Right atrium auricular region (tissue), 2 donors: ENCODE measurements at places on chromosomes 13 and 19. TPM values are rescaled to one million over a fixed set of nuclear protein-coding genes. Genes with fewer than 3 reads are reported as not detected.

Gene CNN1
- total RNA-seq: 93.3 TPM

Gene GFY
- not detected for total RNA-seq

Gene MTUS2
- 142 TPM for total RNA-seq

Gene CD33
- total RNA-seq: 2.3 TPM

Gene ZNF700
- total RNA-seq: 4.4 TPM

Gene IQCN
- total RNA-seq: 0.52 TPM

Gene ATP4A
- not detected for total RNA-seq

Gene LPAR2
- total RNA-seq: 3.1 TPM

Gene SPTBN4
- 5.5 TPM for total RNA-seq

Gene HIPK4
- 1.0 TPM for total RNA-seq

Gene TNNT1
- 46.5 TPM for total RNA-seq

Gene ZNF98
- total RNA-seq: 0.24 TPM

Gene KRTDAP
- not detected for total RNA-seq

Gene LHB
- total RNA-seq: not detected

Gene SLAIN1
- 21.9 TPM for total RNA-seq

- no peak for DNase-seq
Measured at GRCh38 chr19:15372470-15372869, 7.1 kb downstream of the AKAP8 start.

- no peak for DNase-seq
Measured at GRCh38 chr19:4499855-4500254, 18.4 kb downstream of the PLIN4 start.

- DNase-seq: no peak
Measured at GRCh38 chr13:102589301-102589822, 7.4 kb upstream of the TPP2 start.

DNA sequence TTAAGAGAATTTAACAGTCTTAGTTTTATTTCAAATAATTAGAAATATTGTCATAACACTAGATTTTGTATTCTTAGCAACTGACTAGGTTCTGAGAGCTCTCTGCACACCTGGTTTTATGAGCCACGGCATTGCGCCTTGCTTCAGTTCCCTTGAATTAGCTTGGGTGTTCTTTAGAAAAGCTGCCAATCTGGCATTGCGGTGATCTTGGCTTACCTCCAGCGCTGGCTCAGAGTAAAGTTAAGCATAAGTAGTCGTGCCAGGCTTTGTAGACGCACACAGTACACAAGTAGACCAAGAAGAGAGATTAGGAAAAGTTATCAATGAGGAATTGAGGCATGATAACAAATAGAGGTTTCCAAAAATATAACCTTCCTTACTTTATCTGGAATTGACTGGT, 45.7 kb downstream of the TPP2 start:
- DNase-seq: peak; percentile 62

DNA sequence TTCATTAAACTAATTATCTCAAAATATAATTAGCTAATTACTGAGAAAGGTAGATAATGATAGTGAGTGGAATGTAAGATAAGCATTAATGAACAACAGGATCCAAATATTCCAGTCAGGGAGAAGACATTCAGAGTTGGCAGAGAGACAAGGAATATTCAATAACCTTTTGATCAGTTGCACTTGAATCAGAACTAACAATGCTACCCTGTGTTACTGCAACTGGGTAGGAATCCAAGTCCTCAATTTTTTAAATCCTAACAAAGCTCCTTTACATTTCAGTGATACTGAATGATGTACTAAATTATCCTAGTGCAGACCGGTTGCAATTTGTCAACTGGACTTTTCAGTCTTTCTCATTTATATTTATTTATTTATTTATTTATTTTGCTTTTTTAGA, 107.1 kb upstream of the MIR17HG start:
- DNase-seq: no peak

- no peak for DNase-seq
Measured at GRCh38 chr13:29465741-29466293, 129.7 kb downstream of the SLC7A1 start.

- no peak for DNase-seq
Measured at GRCh38 chr13:49499889-49500660, 4.3 kb downstream of the PHF11 start.

DNA sequence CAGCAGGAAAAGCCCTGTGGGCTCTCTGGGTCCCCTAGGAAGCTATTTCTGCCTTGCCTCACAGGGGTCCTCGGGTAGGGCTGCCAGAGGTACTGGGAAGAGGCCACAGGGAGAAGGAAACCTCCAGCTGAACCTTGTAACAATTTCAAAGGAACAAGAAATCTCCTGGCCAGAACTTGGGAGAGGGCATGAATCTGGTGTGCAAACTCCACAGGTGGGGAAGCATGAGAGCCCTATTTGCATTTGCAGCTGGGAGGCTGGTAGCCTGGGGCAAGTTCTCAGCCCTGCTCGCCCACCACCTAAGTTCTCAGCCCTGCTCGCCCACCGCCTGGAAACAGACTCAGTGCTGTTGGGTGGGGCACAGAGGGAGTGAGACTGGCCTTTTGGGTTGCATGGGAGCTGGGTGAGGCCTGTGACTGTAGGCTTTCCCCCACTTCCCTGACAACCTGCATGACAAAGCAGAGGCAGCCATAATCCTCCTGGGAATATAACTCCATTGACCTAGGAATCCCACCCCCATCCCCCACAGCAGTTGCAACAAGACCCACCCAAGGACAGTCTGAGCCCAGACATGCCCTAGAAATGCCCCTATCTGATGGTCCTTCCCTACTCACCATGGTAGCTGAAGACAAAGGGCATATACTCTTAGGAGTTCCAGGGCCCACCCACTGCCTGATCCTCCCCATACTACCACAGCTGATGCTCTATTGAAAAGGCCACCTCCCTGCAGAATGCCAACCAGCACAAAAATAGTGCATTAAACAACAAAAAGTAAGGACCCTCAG, 11.7 kb downstream of the UGGT2 start:
- DNase-seq: no peak

GRCh38 chr13:42039457-42039945, 8.9 kb upstream of the DGKH start:
- no peak for DNase-seq

- no peak for DNase-seq
Measured at GRCh38 chr13:31674051-31674450, 65.3 kb upstream of the RXFP2 start.

DNA sequence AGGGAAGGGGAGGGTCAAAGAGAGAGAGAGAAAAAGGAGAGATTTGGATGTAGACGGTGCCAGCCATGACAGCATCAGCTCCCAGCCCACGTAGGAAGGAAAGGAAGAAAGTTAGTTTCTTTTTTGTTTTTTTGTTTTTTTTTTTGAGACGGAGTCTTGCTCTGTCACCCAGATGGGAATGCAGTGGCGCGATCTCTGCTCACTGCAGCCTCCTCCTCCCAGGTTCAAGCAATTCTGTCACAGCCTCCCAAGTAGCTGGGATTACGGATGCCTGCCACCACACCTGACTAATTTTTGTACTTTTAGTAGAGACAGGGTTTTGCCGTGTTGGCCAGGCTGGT, 27.6 kb downstream of the ELL start:
- no peak for DNase-seq

DNA sequence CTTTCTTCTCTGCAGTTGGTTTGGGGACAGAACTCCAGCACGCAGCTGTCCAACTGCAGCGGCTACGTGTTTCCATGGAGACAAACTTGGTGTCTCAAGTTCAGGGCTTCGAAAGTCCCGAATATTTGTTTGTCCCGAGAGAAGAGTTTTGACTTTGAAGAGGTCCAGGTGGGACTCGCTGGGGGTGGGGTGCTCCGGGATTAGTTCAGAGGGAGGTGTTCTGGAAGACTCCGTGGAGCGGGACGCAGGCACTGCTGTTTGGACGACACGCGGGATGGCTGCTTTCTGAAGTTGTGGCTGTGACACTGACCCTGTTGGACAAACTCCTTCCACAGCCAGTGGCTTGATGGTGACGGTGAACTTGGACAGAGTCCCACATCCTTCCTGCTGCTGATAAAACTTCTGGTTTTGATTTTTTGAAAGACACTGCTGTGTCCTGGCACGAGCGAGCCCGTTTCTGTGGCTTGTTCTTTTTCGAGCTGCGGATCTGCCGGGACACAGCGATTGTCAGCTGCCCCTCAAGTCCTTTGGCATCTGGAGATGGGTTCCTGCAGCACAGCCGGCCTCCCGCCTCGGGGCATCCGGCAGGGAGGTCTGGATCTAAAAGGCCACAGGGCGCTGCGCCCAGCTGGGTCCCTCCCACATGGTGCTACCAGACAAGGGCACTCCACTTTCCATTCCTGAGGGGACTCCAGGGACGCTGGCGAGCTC, 15.9 kb upstream of the RANBP3 start:
- DNase-seq: peak; percentile 61

GRCh38 chr19:38792250-38793111, 3.5 kb downstream of the LGALS7B start:
- peak; percentile 61 for DNase-seq

GRCh38 chr13:95197548-95197947, 103.7 kb downstream of the ABCC4 start:
- no peak for DNase-seq

DNA sequence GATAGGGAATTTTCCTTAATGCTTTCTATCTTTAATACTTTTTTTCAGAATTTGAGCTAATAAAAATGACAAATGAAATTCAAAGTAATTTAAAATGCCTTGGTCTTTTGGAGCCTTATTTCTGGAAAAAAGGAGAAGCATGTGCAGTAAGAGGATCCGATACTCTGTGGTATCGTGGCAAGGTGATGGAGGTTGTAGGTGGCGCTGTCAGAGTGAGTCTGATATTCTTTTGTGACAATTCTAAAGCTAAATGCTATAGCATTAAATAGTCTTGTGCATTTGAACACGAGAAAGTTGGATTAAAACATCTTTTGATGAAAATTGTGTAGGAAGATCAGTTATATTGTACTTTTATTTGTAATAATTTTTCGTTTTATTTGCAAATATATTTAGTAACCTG, 95.0 kb downstream of the RNF17 start:
- no peak for DNase-seq

DNA sequence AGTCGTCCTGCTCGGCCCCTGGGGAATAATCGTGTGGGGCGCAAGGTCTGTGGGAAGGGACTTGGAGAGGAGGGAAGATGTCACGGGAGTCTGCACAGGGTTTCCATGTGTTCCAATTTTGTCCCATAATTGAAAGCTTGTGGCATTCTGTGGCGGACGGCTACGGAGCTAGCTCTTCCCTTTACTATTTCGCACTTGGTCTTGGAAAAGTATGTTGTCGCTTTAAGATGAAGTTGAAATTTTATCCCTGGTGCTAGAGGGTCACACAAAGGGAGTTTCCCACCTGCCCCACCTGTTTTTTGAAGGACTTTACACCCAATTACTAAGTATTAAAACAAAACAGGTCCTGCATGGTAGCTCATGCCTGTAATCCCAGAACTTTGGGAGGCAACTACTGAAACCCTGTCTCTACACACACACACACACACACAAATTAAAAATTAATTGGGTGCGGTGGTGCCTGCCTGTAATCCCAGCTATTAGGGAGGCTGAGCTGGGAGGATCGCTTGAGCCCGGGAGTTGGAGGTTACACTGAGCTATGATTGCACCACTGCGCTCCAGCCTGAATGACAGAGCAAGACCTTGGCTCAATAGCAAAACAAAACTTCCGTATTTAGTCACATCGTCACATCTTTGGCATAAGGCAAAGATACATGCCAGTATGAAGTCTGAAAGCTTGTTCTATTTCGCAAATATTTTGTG, 967 bp upstream of the TPT1 start:
- DNase-seq: peak; percentile 86

DNA sequence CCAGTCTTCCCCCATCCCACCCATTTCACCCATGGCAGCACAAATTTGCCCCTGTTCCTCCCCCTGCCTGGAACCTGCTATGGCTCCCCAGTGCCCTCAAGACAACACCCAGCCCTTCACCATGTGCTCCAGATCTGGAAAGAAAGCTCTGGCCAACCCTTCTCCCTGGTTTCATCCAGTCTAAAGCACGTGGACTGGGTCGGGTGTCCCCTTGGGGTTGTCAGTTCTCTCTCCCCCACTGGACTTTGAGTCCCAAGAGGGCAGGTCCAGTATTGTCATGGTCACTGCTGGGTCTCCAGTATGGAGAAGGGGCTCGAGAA, 19.6 kb upstream of the PNMA8B start:
- DNase-seq: no peak

DNA sequence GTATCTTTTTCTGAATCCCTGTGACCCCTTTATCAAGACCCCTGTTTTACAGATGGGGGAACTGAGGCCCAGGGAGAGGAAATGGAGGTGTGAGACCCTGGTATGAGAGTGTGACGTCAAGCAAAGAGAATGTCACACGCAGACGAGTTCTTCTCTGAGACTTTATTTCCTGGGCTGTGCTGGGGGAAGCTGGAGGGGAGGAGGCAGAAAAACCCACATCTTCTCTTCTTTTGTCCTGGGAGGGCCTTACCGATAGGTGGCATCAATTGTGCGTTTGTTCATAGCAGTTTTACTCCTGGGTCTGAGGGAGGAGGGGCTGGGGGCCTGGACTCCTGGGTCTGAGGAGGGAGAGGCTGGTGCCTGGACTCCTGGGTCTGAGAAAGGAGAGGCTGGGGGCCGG, 4.9 kb upstream of the KLK15 start:
- DNase-seq: no peak

DNA sequence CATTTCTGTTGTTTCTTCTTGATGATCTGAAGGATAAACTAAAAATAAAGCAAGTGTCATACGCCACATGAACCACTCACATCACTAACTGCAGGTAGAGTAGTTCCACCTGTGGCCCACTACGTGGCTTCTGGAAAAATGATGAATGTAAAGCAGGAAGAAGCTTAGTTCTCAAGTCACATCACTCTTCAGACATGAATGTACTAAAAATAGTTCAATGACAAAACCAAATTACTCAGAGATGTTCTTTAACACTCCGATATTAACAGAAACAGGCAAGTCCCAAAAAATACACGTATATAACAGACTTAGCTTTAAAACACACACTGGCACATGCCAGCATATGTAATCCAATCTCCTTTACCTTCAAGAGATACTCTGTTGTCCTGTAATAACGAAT, 21.6 kb downstream of the RAB20 start:
- no peak for DNase-seq

GRCh38 chr13:39224671-39225240, 186.5 kb downstream of the NHLRC3 start:
- no peak for DNase-seq

DNA sequence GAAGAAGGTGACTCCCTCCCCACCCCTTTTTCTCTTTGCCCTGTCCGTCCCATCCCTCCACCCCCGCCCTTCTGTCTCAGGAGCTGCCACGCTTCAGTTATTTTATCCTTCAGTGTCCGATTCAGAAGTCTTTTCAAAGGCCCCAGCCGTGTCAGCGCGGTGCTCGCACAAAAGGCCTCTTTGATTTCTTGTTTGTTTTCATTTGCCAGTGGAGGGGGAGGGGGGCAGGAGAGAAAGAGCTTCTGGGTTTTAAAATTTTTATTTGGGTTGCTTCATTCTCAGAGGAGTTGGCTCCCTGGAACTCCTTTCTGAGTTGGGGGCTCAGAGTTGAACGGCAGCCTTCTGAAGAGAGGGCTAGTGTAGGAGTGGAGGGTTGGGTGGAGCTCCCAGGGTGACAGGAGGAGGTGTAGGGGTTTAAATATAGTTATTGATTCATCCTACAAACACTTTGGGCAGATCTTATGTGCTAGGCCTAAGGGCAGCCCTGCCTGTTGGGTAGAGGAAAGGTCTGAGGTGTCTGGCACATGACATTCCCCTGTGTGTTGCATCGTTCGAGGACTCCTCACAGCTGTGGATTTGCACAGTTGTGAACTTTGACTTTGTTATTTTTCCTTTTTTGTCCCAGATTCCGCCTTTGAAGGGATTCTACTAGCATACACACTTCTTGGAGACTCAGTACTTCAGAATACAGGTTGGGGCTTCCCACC, 36.8 kb downstream of the NFIX start:
- no peak for DNase-seq

GRCh38 chr19:45473682-45474605, 6.1 kb downstream of the FOSB start:
- no peak for DNase-seq
